ENCODE measurements at places on chromosomes 5 and 9.

- DNase-seq = no peak
These were observed 343.6 kb downstream of the LRRC70 start for GRCh38 chr5:62922191-62922590.

- no peak for DNase-seq
These were observed 16.2 kb downstream of the SMIM23 start for GRCh38 chr5:171801839-171802238.

- no peak for DNase-seq
These were observed 10.0 kb downstream of the CEMIP2 start for GRCh38 chr9:71758277-71758676.

DNA sequence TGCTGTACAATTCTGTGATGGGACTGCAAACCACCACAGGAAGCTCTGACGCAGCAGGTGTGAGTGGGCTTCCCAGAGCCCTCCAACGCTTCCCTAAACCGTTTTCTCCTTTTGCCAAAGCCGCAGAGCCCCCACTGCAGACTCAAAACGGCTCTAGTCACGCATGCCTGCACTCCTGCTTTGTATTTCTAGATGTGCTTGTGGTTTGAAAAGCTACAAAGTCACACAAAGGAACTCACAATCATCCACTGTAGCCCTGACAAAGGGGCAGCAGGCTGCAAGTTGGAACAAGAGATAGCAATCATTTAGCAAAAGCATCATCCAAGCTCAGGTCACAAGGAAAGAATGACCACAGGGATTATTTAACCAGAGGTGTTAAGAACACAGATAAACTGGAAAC, 79.3 kb downstream of the PTPN3 start:
- DNase-seq = no peak

- peak; percentile 53 for DNase-seq
These were observed 25.3 kb upstream of the ENHO start for GRCh38 chr9:34547960-34548611.

DNA sequence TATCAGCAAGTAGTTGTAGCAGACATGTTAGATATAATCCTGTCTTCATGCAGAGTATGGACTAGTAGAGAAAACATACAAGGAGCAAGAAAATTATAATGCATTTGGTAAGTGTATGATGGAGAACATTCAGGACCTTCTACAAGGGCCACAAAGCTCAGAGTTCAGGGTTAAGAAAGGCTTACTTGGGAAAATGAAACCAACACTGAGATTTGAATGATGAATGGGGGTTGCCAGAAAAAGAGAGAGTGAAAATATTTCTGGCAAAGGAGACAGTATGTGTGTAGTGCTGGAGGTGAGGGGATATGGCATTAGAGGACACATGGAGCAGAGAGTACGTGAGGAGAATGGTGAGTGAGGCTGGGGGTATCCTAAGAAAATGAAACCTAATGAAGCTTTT, 169.8 kb upstream of the STK32A start:
- DNase-seq = no peak

- peak; percentile 38 for DNase-seq
These were observed 15.5 kb downstream of the SPATA31E1 start for GRCh38 chr9:87898151-87898550.

DNA sequence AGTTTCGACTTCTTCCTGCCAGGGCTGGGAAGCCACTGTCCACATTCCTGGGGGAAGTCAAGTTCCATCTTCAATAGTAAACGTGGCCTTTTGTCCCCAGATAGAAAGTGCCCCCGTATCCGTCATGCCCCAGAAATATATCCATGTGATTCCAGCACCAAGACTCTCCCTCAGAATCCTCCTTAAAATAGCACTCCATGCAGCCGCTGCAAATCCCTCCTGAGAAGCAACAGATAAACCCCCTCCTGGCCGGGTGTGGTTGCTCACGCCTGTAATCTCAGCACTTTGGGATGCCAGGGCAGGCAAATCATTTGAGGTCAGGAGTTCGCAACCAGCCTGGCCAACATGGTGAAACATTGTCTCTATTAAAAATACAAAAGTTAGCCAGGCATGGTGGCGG, 126.1 kb downstream of the OLFM1 start:
- DNase-seq = no peak

- no peak for DNase-seq
These were observed 15.3 kb downstream of the NR2F1 start for GRCh38 chr5:93598091-93599000.

DNA sequence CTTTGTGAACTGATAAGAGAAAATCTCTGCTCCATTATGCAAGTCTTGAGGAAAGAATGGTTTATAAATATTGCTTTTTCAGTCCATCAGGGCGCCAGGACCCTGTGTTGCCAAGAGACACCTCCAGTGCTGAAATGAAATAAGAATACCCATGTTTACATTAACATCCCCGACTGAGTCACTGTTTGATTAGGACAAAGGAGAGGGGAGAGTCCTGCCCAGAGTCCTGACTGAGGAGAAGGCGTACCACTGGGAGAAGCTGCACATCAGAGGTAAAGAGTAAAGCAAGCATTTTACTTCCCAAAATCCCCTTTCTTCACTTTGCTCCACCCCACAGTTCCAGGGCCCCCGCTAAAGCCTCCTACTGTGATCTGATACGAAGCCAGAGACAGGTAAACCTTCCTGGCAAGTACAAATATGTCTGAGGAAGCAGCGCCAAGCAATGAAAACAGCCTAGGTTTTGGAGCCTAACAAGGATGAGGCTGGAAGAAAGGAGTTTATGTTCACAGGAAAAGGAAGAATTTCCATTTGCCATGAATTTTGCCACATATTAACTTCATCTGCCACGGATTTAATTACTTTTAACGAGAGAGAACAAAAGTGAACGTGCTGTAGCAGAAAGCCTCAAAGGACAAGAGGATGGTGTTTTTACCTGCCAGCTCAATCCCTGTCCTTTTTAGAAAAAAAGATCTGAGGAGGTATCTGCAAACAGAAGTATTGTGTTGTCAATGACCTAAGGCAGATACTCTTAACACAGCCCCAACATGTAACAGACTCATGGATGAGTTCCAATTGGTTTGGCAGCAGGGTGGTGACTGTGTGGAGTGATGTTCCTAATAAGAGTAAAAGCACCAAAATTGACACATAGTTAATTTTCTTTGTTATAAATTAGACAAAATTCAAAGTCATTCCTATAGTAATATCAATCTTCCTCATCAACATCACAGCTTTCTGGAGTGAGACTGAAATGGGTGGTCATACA, 209.4 kb upstream of the TLE4 start:
- DNase-seq = peak; percentile 57

- no peak for DNase-seq
These were observed 5.8 kb upstream of the NKD2 start for GRCh38 chr5:1002836-1003235.

DNA sequence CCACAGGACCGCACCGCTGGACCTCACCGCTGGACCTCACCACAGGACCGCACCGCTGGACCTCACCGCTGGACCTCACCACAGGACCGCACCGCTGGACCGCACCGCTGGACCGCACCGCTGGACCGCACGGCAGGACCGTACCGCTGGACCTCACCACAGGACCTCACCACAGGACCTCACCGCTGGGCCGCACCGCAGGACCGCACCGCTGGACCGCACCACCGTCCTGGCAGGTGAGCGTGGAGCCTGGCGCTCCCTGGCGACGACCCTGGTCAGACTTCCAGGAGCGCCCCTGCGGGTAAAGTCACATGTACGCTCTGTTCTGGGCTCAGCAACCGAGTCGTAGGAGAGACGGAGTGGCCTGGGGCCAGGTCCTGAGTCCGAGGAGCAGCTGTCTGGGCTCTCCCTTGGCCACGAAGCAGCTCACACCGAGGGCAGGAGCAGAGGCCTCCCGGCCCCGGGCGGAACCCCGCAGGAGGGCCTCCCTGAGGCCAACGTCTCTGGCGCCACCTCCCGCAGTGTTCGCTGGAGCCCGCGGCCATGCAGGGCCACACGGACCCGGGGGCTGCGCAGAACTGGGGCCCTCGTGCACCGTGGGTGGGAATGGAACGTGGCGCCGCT, 30.5 kb downstream of the MRPL36 start:
- no peak for DNase-seq

DNA sequence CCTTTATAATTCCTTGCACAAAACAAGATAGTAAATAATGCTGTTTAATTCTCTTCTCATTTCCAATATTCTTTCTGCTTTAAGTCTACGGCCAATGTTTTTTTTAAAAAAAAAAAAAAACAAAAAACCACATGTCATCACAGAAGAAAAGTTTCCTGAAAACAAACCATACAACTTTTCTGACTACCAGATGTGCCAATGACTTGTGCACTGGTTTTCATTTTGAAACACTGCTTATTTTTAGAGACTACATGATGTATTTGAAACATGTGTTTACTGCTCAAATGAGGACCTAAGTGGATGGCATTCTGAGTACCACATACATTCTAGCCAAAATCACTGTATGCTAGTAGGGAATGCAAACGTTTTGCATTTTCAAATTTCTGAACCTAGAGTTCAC, 167.9 kb downstream of the GLIS3 start:
- DNase-seq = no peak

- no peak for DNase-seq
These were observed 41.1 kb downstream of the NFX1 start for GRCh38 chr9:33331377-33331891.

DNA sequence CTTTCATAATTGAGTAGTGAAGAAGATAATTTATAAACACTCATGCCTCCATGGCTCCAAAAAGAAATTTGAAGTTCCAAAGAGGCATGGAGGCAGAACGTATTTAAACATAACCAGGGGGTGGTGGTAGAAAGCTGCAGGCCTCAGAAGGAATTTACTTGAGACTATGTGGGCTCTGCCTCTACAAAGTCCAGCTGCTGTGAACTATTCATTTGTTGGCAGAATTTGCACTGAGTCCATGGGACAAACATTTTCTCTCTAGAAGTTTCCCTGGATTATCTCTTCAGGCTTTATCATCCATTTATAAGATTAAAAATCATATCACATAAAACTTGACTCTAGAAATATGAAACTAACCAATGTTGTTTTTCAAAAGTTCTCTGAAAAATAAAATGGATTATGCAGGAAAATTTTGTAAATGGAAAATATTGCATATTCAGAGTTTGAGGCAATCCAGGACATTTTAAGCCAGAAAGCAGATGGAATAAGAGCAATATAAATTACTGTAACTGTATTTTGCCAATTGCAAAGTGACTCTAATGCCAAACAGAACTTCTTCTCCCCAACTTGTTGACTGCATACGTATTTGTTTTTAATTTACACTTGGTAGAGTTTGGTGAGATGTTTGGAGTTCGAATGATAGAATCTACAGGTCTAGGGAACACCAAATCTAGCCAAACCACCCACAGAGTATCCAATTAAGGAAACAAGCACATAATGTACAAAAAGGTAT, 258.2 kb downstream of the ENC1 start:
- DNase-seq = no peak

- no peak for DNase-seq
These were observed 10.5 kb upstream of the ARAP3 start for GRCh38 chr5:141692533-141692888.

DNA sequence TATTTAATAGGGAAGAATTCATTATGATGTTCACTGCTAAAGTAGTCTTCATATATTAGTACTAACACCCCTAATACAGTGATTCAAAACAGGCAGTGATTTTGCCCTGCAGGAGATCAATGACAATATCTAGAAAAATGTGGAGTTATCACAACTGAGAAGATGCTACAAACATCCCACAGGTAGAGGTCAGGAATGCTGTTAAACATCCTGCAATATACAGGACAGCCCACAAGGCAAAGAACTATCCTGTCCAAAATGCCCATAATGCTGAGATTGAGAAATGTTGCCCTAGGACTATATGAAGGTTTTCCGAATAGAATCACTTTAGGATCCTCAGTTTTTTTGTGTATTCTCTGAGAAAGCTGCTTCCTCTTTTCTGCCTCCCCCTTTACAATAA, 15.3 kb downstream of the RORB start:
- no peak for DNase-seq
